Stimulated activated CD4-positive, alpha-beta T cell treated with anti-CD3 and anti-CD28 coated beads, Interleukin-2, amount 100 ng/mL, for 24 hours (primary cell): ENCODE measurements at places on chromosomes 4 and X.

- no peak for DNase-seq
Observed at GRCh38 chrX:42465821-42466220, 312.1 kb downstream of the PPP1R2C start.

- no peak for DNase-seq
Observed at GRCh38 chr4:104967034-104967401, 179.7 kb upstream of the TET2 start.

GRCh38 chr4:110617646-110618580, 5.0 kb downstream of the PITX2 start:
- DNase-seq: no peak

DNA sequence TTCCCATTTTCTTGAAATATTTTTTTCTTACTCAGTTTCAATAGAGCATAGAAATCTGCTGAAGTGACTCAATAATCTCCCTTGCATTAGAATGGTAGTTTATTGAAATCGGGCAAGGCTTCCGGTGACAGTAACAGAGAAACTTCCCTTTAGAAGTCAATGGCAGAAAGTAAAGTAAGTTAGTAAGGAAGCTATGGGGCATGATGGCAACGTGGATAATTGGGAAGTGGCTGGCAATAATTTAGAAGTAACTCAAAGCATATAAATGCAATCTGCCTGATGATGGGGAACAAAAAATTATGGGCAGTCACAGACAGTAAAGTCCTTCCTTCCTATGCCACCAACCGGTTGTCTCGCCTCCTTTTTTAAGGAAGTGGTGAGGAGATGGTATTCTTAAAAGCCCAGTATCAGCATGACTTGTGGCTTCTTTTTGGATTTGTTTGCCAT, 7.6 kb downstream of the CYBB start:
- DNase-seq: no peak

GRCh38 chr4:38560768-38561558, 103.0 kb upstream of the KLF3 start:
- peak; percentile 16 for DNase-seq

GRCh38 chr4:145709843-145710242, 29.9 kb downstream of the C4orf51 start:
- no peak for DNase-seq

DNA sequence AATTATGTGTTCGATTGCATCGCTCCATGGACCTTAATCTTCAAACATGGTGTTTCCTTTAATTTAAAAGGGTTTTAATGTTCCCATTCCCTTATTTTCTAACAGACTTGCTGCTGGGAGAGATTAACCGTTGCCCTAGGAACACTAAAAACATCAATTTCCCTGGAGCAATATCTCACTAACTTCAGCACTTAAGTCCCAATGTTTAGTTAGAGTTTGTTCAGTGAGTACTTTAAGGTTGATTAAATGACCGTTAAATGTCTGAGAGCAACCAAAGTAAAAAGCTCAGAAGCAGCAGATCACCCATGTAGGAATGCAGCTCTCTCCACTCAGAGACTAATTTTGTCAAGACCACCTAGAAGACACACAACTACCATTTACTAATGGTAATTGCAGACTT, 111.2 kb upstream of the PDE5A start:
- no peak for DNase-seq

DNA sequence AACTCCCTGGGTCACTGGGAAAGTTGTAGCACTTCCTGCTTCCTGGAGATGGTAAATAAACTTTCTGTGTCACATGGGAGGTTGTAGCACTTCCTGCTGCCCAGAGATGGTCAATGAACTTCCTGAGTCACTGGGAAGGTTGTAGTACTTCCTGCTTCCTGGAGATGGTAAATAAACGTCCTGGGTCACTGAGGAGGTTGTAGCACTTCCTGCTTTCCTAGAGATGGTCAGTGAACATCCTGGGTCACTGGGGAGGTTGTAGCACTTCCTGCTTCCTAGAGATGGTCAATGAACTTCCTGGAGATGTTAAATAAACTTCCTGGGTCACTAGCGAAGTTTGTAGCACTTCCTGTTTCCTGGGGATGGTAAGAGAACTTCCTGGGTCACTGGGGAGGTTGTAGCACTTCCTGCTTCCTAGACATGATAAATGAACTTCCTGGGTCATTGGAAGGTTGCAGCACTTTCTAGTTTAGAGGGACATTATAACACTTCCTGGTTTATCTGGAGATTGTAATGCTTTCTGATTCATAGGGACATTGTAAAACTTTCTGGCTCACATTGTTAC, 62.3 kb upstream of the CD99 start:
- no peak for DNase-seq

DNA sequence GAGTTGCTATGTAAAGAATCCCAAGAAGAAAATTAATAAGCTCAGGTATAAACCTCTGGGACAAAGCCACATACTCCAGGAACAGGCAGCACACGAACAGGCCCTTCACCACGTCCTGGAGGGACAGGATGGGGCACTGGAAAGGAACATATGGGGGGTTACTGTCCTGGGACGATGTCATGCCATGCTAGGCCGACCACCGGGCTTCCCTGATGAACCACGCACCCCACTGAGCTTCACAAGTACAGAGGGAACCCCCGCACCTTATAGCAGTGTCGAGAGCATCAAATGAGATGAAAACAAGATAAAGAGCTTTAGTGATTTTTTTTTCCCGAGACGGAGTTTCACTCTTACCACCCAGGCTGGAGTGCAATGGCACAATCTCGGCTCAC, 19.1 kb downstream of the NOP14 start:
- DNase-seq: no peak

DNA sequence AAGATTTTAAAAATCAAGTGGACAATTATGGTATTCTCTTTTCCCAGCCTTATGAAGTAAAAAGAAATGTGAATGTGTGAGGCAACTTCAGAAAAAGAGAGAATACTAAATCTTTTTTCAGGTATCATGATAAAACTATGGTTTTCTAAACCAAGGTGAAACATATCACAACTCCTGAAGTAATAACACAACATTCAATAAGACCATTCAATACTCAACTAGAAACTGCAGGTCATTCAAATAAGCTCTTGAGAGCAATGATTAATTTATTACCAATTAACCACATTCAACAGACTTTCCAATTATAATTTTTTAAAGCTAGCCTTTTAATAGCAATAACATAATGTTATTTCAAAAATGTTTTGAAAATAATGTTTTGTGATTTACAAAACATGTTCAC, 35.8 kb downstream of the SLC10A7 start:
- DNase-seq: no peak

GRCh38 chrX:124805486-124805885, 459.1 kb downstream of the SH2D1A start:
- DNase-seq: no peak

- no peak for DNase-seq
Observed at GRCh38 chrX:67544281-67545035, 637 bp downstream of the AR start.

- DNase-seq: no peak
Observed at GRCh38 chr4:26758899-26759298, 101.7 kb upstream of the STIM2 start.

- peak; percentile 4 for DNase-seq
Observed at GRCh38 chr4:56181140-56181953, 205.9 kb downstream of the AASDH start.

- no peak for DNase-seq
Observed at GRCh38 chrX:2960861-2961515, 31.8 kb upstream of the ARSD start.

- no peak for DNase-seq
Observed at GRCh38 chrX:47217121-47217851, 1.2 kb upstream of the CDK16 start.

- no peak for DNase-seq
Observed at GRCh38 chr4:147533331-147533730, 52.4 kb downstream of the EDNRA start.

DNA sequence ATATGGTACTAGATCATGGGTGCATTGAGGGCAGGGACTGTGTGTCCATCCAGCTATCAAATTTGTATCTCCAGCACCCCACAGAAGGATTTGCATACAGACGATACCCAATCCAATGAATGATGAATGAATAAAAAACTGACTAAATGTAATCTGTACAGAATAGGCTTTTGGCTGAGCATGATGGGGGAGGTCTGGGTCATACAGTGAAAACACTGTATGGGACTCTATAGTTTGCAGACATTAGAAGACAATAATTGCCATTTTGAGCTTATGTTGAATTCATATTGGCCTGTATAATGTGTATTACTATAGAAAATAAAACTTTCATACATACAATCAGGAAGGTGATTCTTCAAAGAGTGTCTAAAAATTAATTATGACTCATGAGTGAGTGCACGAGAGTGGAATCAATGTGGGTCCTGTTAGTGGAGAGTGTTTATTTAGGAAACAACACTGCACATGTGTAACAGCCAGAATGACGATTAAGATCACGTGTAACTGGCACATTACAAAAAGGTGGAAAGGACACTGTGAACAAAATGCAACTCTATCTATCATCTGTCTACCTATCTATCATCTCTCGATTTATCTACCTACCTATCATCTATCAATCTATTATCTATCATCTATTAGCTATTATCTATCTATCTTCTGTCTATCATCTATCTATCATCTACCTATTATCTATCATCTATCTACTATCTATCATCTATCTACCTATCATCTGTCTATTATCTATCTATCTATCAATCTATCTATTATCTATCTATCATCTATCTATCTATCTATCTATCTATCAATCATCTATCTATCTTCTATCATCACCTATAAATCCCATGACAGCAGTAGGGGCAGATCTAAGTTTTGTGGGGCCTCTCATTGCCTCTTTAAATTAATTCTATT, 201.3 kb downstream of the PTTG2 start:
- DNase-seq: no peak

- no peak for DNase-seq
Observed at GRCh38 chr4:109864134-109864533, 16.2 kb downstream of the LRIT3 start.

DNA sequence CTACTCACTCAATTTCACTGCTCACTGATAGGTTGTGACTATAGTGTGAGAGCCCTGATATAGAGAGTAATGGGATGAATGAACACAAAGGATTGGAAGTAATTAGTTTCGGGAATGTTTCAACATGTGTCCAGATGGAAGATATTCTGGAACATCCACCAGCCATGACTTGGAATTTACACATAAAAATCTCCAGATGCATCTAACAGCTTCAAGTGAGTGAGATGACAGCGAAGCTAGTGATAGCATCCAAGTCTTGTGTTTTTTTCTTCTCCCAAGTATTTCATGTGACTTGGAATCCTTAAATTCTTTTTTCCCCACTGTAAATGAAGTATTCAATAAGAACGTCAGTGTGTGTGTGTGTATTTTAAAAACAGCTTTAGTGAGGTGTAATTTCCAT, 82.1 kb downstream of the CLDN34 start:
- no peak for DNase-seq

GRCh38 chr4:56641494-56642051, 39.5 kb downstream of the HOPX start:
- DNase-seq: no peak
